ENCODE measurements at places on chromosomes 1 and 21.
A peak's percentile ranks its signal among the peaks of the same experiment; 100 is the strongest.

DNA sequence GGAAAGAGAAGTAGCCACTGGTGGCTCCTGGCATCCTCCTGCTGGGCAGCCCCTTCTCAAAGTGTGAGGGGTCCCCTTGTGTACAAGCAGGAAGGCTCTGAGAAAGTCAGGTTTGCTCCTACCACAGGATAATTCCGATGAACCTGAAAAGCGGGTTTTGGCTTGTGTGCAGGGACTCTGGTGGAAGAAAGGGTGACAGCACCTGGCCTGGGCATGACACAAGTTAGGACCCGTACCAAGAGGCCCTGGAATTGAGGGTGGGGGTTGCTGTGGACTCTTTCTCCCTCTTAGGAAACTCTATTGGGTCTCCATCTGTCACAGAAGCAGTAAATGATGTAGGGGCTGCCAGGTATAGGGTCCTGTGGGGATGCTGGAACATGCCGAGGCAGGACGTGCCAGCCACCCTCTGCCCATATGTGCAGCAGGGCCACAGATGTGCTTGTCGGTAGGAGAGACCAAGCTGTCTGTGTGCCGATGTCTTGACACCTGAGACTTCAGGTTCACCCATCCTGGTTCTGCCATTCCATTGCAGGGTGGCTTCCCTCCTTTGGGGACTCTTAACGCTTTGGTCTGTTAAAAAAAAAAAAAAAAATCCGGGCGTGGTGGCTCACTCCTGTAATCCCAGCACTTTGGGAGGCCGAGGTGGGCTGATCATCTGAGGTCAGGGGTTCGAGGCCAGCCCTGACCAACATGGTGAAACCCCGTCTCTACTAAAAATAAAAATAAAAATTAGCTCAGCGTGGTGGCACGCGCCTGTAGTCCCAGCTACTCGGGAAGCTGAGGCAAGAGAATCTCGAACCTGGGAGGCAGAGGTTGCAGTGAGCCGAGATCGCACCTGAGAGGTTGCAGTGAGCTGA, 9.8 kb downstream of the C1orf35 start:
- DNase-seq, result no peak

DNA sequence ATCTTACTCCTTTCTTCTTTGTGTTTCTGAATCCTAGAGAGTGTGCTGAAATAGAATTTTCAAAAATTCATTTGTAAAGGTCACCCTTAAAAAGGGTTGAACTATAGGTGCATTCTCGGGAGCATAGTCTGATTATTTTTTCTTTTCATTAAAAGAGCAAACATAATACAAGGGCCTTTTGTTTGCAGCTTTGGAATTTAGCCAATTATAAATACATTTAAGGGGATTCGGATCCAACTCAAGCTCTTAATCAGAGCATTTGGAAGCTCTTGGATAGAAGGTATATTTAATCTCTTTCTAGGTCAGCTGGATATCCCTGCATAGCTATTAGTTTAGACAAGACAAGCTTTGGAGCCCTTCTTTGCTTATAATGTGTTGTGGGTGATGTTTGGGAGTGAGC, 321.7 kb downstream of the HHAT start:
- no peak for DNase-seq

DNA sequence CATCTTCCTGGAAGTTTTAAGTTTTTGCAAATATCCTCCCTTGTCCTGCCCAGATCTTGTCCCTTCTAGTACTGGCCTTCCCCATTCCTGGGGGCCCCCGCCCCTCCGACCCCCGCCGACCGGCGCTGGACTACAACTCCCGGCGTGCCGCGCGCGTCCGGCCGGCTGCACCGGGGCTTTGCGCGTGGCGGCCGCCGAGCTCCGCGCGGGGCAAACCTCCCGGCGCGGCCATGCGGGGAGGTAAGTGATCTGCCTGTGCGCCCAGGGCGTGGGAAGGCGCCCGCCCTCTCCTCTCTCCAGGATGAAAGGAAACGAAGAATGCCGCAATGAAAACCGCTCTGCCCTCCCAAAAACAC, 3.2 kb upstream of the SAMD13 start:
- no peak for DNase-seq

- DNase-seq, result no peak
Observed at GRCh38 chr1:212313616-212314015, 28.4 kb downstream of the PPP2R5A start.

GRCh38 chr1:8238141-8239038, 79.5 kb upstream of the SLC45A1 start:
- DNase-seq, result peak; percentile 64

GRCh38 chr1:6094801-6095505, 49.3 kb downstream of the KCNAB2 start:
- DNase-seq, result no peak

DNA sequence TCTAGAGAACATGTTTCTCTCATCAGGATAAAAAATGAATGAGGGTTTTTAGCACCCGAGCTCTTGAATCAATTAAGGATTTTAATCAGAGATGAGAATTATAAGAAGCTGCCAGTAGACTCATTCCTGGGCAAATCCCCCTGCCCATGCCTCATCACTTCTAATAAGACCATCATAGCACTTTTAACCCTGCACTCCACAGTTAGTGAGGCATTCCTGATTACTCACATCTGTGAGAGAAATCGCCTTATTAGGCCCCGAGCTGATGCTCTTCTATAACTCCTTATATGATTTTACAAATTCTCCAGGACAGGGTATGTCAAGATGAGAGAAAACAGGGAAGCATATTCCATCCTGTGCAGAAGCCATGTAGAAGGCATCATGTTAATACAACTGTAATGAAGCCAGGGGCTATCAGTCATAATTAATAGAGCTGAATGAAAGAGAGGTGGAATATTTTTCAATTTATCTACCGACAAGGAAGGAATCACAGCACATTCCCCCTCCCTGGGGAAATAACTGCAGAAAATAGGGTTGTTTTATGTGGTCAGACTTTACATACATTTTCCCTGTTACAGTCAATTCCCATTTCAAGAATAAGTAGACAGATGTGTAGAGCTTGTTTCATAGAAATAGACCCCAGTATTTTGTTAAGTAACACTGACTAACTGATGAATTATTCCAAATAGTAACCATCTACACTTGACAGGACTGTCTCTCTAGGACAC, 272.7 kb downstream of the HHIPL2 start:
- no peak for DNase-seq

DNA sequence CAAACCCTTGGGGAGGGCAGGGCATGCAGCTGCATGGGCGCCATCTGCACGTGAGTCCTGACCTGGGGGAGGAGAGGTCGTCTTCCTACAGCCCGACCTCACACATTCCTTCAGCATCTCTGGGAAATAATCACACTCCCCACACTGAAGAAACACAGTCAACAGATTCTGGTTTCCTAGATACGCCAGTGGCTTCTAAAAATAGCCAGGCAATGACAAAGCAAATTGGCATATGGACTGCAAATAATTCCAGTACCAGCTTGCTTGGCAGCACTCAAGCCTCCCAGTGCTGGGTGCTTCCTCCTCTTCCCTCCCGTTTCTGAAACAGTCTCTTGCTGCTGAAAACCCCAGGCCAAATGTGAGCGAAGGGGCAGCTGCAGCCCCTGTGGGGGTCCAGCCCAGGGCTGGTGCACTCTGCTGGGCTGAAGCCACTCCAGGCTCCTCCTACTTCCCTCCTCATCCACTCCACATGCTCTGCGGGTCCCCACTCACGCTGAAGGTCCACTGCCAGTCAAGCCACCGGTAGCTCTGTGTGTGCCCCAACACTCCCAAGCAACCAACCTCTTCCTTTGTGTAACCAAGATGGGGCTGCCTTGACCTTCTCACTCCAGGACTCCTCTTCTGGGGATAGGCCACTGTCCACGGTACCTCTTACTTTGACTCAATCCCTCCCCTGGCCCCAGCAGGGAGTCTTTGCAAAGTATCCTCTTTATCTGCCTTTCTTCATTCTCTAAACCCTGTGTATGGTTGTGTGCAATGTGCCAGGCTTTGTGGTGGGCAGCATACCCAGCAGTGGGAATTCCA, 69.0 kb downstream of the KCND3 start:
- no peak for DNase-seq

DNA sequence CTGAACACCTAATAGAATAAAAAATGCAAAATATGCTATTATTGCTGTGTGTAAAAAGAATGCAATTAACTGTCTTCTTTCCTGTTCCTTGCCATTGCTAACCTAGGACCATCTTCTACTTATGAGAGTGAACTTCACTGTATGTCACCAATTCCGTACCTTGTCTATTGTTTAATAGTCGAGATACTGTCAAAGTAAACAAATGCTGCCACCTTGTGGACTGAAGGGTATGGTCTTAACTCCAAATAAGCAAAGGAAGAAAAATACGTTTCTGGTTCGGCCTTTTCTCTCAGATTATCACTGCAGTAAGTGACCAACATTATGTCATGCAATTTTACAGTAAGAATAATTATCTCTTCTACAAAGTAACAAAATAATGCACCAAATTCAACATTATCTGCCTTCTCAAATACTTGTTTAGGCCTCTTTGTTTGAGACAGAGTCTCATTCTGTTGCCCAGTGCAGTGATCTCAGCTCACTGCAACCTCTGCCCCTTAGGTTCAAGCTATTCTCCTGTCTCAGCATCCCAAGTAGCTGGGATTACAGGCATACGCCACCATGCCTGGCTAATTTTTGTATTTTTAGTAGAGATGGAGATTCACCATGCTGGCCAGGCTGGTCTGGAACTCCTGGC, 133.4 kb downstream of the COP1 start:
- peak; percentile 66 for DNase-seq

DNA sequence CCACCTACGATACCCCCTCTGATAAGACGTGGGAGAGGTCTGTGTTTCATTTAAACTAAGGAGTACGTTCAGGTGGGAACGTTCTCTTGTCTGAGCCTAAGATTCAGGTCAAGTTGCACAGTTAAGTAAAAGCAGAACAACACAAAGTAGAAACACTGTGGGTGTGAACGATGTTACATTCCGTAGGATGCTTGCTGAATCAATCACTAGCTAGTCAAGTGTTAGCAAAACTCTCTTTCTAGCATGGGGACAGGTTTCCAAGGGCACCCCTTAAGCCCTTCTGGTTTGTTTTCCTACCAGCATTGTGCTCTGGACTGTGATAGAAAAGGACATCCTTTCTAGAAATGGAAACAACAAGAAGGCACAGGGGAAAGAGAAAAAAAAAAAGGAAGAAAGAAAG, 13.3 kb downstream of the C1orf162 start:
- DNase-seq, result no peak

- no peak for DNase-seq
Observed at GRCh38 chr1:46437723-46438122, 43.6 kb downstream of the FAAH start.

GRCh38 chr1:95701450-95702173, 467.6 kb downstream of the RWDD3 start:
- no peak for DNase-seq

GRCh38 chr1:244218220-244218619, 167.1 kb downstream of the ZBTB18 start:
- DNase-seq, result no peak

DNA sequence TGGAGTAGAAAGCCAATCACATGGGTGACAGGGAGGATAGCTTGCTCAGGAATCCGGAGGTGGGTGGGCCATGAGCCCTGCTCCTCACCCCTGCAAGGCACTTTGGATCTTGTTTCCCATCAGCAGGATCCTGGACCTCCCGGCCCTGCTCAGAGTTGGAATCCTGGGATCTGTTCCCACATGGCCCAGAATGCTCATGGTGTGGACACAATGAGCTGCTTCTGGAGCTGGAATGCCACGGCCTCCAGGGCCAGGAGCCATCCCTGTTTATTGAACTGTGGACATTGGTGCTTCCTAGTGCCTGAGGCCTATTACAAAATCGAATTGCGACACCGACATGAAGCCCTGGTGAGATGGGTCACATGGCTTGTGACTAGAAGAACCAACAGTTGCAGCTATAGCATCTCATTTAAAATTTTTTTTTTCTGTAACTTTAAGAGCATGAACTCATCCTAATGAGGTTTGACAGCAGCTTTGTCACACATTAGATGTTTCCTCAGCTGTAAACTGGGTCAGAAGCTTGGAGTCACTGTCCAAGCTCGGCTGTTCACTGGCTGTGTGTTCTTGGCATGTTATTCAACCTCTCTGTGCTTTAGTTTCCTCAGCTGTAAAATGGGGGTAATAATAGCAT, 40.4 kb upstream of the GOLT1A start:
- DNase-seq, result no peak

- no peak for DNase-seq
Observed at GRCh38 chr1:113678159-113678469, 81.2 kb downstream of the PHTF1 start.
